Neural progenitor cell (in vitro differentiated cells): ENCODE measurements at places on chromosomes 12 and 14.

DNA sequence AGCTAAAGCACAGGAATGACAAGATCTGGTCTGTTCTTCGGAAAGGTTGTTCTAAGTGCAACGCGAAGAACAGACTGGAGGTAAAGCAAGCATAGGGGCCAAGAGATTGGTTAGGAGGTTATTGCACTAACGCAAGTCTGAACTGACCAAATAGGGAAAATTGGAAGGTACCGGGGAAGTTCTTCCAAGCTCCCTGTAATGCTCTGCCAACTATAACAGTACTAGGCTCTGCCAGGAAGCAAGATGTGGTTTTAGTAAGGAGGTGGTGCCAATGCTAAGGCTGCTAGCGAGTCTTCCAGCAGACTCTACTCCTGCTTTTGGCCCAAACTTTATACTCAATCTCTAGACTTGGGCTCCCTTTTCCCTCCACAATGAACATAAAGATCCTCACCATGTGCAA lies 138.6 kb downstream of the PAWR start:
- DNase-seq: no peak

DNA sequence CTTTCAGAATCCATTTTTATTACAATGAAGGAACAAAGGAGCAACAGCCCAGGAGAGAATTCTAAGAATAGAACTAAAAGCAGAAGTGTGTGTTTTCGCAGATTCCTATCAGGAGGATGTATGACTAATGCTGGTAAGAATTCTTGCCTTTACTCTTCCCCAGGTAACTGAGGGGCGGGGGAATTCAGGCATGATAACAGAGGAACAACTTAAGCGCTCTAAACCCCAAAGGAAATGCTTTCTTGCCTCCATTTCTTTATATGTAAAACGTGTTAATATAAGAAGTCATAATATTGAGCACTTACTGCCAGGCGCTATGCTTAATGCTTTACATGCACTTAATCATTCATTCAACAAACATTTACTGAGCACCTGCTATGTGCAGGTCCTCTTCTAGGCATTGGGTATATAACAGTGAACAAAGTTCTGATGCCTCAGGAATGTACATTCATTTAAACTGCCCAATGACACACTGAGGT lies 4.5 kb downstream of the HCAR1 start:
- DNase-seq: no peak

GRCh38 chr14:75361041-75361440 lies 66.8 kb upstream of the JDP2 start:
- DNase-seq: no peak

GRCh38 chr12:11623382-11623781 lies 26.1 kb upstream of the ETV6 start:
- DNase-seq: no peak
